ENCODE measurements at places on chromosomes 7 and 10.

DNA sequence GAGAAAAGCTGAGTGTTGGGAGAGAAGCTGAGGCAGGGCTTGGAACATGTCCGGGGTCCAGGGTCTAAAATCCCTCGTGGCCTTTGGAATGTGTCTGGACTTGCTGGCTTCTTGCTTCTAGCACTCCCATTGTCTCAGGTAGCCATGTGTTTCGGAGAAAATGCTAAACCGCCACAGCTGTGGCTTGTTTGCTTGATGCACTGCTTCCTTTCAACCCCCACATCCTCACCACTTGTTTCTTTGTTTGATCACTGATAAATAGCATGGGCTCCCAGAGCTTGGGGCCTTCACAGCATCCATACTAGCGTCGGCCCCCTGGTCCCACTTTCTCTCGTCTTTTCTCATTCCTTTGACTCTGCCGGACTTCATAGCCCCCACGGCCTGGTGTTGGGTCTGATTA lies 102.7 kb downstream of the ANKRD26 start:
- DNase-seq = no peak

- DNase-seq = no peak
These were observed 106.4 kb upstream of the ZNF438 start for GRCh38 chr10:31138026-31138553.

GRCh38 chr7:92231-92674 lies 100.1 kb upstream of the FAM20C start:
- DNase-seq = no peak

DNA sequence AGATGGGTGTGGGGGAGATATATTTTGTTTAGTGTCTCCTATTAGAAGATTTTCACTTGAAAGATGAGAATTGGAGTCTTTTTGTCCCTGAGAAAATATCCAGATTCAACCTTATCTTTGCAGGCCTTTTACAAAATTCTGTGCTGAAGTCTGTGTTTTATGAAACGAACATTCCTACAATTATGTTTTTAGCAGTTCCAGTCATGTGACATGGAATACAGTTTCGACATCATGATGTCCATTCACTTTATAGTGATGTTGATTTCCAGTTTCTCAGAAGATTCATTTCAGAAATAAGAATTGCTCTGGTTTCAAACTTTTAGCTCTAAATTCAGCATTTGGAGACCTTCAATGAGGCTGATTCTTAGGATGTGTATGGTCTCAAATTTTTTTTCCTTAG lies 54.4 kb downstream of the CACNB2 start:
- DNase-seq = no peak

DNA sequence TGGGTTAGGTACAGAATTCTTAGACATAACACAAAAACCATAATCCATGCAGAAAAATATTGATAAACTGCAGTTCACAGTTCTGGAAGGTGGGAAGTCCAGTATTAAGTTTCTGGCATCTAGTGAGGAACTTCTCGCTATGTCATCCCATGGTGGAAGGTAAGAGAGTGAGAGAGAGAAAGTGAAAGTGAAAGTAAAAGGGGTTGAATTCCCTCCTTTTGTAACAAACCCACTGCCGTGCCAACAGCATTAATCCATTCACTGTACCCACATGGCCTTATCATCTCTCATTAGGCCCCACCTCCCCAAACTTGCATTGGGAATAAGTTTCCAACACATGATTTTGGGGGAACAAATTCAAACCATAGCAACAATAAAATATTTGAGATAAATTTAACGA lies 17.1 kb downstream of the ZNF485 start:
- DNase-seq = no peak

DNA sequence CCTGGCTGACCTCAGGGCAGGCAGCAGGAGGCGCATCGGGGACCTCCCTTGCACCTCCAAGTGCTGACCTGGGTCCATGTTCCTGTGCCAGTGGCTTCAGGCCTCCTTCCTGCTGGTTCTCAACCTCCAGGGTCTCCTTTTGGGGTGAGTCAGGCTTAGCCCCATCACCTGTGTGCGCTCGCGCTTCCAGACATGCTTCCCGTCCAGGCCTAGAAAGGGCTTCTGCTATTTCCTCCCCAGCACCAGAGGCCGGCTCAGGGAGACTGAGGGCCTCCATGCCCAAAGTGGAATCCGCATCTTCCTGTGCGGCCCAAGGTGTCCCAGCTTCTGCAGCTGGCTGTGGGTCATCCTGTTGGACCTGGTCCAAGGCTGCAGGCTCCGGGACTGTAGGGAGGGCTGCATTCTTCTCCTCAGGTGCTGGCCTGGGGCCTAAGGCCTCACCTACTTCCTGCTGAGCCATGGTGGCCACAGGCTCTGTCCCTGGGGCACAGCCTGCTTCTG lies 5.9 kb downstream of the NACAD start:
- no peak for DNase-seq

DNA sequence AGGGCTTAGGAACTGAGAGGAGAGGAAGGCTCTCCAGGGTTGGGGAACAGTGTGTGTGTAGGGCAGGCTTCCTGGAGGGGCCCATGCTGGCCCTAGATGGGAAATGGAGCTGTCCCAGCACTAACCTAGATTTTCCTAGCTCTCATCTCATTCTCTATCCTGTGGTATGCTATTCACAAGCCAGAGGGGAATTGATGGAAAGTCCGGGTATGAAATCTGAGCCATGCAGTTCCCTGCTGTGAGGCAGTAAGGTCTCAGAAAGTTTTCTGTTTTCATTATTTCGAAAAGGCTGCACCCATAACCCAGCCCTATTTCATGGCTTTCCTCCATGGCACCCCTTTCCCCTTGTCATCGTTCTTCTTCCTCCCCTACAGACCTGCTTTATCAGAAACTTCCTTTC lies 220.3 kb downstream of the RPS24 start:
- no peak for DNase-seq

- DNase-seq = no peak
These were observed 165.1 kb downstream of the SH3PXD2A start for GRCh38 chr10:103690281-103690680.

- peak; percentile 62 for DNase-seq
These were observed 11.1 kb upstream of the CRTAC1 start for GRCh38 chr10:98041352-98042043.

DNA sequence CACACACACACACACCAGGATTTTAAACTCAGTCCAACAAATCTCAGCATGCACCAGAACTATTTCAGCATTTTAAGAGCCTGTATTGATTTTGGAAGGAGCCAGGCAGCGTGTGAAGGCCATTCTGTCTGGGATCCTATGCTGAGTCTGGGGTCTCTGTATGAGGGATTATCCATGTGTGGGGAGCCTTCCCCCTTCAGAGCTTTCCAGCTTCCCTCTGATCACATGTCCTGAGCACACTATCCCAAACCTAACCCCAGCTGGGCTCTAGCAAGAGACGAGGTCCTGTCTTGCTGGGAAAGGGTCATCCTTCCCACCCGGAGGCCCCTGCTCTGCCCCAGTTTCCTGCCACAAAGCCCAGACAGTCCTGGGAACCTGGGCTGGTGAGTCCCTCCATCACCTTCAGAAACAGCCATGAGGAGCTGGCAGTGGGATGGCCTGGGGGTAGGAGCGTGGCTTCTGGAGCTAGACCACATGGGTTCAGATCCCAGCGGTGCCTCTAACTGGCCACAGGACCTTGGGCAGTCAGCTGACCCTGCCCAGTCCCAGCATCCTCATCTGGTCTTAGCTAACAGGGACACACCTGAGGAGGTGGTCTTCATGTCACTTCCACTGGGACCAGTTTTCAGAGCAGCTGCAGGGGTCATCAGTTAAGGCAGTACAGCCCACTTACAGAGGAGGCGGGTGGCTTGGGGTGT lies 79.6 kb upstream of the RET start:
- no peak for DNase-seq

GRCh38 chr10:14678637-14679036 lies 96.1 kb downstream of the FAM107B start:
- no peak for DNase-seq

DNA sequence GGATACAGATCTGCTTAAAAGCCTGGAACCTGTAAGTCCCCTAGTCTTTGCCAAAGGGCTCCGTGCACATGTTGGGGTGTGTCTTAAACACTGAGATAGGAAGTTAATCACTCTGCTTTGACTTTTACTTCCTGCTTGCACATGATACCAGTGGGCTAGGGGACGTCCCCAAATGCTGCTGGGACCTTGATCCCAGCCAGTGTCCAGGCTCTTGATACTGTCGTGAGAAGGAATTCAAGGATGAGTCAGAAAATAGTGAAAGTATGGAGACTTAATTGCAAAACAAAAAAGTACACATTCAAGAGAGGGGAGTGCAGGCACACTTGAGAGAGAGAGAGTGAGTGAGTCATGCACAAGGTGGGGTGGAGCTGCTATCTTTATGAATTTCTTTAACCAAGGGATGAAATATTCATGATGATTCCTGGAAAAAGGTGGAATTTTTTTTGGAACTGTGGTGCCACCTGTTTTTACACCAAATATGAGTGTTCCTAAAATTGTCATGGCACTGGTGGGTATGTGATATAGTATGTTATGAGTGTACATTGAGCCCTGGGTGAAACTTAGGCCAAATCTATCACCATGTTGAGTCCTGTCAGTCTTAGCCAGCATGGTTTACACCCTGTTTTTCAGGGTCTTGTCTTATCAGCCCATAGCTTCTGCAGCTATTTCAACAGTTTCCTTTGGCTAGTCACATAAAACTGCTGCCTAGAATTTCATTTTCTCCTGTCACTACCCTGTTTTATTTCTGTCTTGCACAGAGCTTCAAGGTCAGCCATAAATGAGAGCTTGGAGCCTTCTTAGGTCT lies 88.3 kb upstream of the CYP26C1 start:
- DNase-seq = no peak

GRCh38 chr7:8500286-8500685 lies 66.9 kb downstream of the NXPH1 start:
- no peak for DNase-seq

- DNase-seq = no peak
These were observed 7.3 kb downstream of the PLXNA4 start for GRCh38 chr7:132568962-132569361.

- DNase-seq = no peak
These were observed 93.5 kb downstream of the WNT2 start for GRCh38 chr7:117229350-117229749.

DNA sequence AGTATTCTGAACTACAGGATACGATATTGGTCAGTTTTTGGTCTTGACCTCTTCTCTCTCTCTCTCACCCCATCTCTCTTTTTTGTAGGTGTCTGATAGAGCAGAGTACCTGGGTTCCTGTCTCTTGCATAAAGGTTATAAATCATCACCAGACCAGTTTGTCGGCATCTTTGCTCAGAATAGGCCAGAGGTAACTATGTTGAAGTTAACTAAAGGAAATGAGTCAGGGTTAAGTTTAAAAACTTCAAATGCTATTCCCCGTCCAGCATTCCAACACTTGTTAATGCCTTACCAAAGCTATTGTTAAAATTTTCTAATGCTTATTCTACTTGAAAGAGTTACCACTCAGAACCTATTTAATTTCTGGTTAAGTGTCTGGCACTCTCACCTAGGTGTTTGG lies 30.7 kb downstream of the ACSL5 start:
- no peak for DNase-seq

DNA sequence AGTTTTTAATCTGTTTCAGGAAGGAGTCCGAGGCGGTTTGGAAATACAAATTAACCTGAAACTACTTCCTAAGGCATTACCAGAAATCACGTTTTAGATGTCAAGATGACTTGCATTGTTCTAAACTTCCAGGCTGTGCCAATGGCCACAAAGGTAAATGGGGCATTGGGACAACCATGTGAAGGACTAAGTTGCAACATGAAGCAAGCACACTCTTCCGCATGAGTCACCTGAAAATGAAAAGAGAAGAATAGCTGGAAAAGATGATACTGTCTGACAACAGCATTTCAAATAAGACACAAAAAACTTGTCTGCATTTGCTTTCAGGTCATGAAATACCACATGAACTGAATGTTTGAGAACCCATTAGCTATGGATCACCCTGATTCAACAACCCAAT lies 262.1 kb downstream of the AHR start:
- no peak for DNase-seq

- peak; percentile 64 for DNase-seq
These were observed 276.9 kb upstream of the NEBL start for GRCh38 chr10:21173802-21174714.

DNA sequence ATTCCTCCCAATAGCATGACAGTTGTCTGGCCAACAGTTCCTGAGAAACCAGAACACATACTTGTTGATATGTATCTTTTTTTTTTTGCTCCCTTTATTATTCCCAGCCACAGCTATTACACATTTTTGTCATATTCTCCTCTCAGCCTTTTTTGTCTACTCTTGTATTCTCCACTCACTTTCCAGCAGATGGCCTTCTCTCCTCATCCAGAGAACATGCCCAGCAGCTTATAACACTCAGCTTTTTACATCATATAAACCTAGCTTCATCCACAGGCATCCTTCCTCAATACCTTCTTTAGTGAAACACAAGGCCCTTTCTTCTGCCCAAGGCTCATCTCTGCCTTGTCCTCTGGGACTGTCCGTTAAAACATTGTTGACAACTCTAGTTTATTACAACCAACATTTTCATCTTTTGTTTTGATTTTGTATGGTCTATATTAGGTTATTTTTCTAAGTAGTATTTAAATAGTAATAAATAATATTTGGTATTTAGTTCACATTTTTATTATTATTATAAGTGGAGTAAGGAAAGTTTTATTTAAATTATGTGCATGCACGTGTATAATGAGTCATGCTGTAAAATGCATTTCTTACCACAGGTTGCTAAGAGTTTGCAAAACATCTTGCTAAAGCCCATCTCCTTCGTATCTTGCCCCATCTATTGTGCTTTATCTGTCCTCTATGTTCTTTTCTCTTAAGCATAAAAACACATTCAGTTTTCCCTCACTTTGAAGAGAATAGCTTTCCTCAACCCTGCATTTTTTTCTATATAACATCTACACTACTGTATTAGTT lies 101.5 kb downstream of the ORC5 start:
- DNase-seq = no peak

GRCh38 chr7:127874951-127875608 lies 156.2 kb downstream of the LRRC4 start:
- no peak for DNase-seq

- DNase-seq = no peak
These were observed 249.8 kb upstream of the KAT6B start for GRCh38 chr10:74576586-74576985.

GRCh38 chr10:115727129-115727528 lies 545.9 kb downstream of the GFRA1 start:
- DNase-seq = no peak

- no peak for DNase-seq
These were observed 401.9 kb downstream of the POM121L12 start for GRCh38 chr7:53437336-53437735.

GRCh38 chr10:74150204-74150989 lies at the start of gene AP3M1:
TSS of gene AP3M1 (minus strand) at chr10:74150828. CDS start at chr10:74138379, 12,449 bp downstream.
- peak; percentile 84 for DNase-seq

- peak; percentile 51 for DNase-seq
These were observed 119.4 kb downstream of the DYNC2I1 start for GRCh38 chr7:158975526-158976467.

- no peak for DNase-seq
These were observed 37.1 kb downstream of the FAM53B start for GRCh38 chr10:124707144-124707467.

GRCh38 chr7:70857793-70858545 lies 274.0 kb upstream of the GALNT17 start:
- no peak for DNase-seq

DNA sequence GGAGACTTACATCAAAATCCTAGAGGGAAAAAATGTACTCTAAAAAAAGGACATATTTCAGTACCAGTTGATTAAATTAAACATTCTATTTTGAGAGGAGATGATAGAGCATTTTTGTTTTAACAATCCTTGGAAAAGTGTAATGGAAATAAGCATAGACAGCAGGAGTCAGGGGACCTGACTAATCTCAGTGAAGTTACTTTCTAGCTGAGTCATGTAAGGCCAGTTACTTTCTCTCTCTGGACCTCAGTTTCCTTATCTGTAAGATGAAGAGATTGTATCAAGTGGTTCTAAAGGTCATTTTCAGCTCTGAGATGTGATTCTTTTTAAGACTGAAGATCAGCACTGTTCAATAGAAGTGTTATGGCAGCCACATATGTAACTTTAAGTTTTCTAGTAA lies 44.1 kb downstream of the VTI1A start:
- no peak for DNase-seq
